Activated naive CD4-positive, alpha-beta T cell treated with anti-CD3 and anti-CD28 coated beads for 36 hours (primary cell): ENCODE measurements at places on chromosomes 12 and 14. TPM values are rescaled to one million over a fixed set of nuclear protein-coding genes. Genes with fewer than 3 reads are reported as not detected.

The AQP2 gene
- total RNA-seq = not detected

The TPH2 gene
- total RNA-seq = not detected

DNA sequence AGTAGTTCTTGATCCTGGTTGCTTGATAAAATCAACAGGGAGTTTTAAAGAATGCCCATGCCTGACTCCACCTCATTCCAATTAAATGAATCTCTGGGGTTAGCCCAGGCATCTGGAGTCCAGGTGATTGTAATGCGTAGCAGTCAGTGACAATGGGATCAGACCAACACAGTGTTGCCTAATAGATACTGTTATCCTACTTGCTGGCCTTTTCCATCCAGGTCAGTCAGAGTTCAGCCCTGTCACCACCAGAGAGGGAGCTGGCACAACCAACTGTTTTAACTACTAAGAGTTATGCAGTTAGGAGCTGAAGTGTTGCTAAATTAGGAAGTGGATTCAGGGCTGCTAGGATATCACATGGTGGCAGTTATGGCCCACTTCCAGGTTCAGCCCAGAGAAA, 107.1 kb downstream of the GPR135 start:
- DNase-seq = no peak

- peak; percentile 75 for DNase-seq
Measured at GRCh38 chr12:2691006-2691344, 103.8 kb upstream of the FKBP4 start.

DNA sequence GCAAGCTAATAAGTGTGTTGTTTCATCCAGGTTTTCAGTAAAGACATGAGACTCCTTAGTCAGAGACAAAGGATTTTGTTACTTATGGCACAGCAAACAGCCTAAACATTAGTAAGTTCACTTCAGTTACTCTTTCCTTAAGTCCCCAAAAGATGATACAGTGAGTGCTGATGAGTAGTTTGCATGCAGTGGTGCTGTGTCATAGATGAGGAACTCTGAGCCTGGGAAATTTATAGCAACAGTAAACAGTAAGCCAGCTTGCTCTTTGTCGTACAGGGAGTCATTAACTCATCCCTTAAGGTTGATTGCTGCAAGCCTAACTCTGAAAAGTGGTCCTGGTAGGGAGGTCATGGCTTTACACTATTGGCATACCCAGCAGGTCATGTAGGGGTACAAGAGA, 208.6 kb upstream of the OR4E1 start:
- DNase-seq = no peak

DNA sequence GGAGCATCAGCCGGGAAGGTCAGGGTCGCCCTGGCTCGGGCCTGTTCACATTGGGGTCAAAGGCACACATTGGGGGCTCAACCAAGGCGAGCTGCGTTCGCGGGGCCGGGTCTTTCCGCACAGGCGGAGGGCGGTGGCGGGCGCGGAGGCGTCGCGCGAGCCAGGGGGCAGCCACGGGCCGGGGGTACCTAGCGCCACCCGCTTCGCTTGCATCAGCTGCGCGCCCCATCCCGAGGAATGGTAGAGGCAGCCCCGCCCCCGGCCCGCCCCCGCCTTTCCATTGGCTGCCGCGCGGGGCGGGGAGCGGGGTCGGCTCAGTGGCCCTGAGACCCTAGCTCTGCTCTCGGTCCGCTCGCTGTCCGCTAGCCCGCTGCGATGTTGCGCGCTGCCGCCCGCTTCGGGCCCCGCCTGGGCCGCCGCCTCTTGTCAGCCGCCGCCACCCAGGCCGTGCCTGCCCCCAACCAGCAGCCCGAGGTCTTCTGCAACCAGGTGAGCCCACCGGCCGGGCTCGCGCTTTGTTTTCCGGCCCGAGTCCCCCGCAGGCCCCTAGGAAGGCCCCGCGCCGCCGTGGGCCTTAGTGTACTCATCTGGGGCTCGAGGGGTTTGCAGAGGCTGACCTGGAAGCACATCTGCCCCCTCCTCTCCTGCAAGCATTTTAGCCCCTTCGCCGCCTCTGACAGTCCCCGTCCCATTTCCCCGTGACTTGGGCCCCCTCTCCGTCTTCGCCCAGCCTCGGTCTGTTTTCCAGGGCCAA, at the start of gene ALDH2:
Gene ALDH2 (plus strand): TSS at position 326 of the 754 bp plus-strand sequence. CDS start 50 bp downstream, at position 376.
- peak; percentile 36 for DNase-seq
